ENCODE measurements at places on chromosomes 13 and 19. TPM values are rescaled to one million over a fixed set of nuclear protein-coding genes. Genes with fewer than 3 reads are reported as not detected.

- DNase-seq = no peak
These were observed 19.1 kb downstream of the ZNF264 start for GRCh38 chr19:57210381-57210780.

DNA sequence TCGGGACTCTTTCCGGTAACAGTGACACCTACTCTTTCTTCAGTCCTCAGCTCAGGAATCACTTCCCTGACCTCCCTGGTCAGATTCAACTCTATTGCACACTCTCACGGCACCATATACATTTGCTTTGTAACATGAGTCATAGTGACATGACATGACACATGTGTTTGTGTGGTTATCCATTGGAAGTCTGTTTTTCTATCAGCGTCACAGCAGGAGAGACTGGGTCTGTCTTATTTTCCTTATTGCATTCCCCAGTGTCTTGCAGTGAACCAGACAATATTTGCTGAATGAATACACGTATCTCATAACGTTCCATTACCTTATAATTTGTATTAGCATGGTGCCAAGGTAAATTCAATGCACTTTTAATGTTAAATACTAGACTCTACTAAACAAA, 102.0 kb downstream of the DCLK1 start:
- no peak for DNase-seq

- DNase-seq = no peak
These were observed 255.9 kb upstream of the STARD13 start for GRCh38 chr13:33541456-33541855.

- DNase-seq = no peak
These were observed 16.0 kb downstream of the MYO1F start for GRCh38 chr19:8561075-8561764.

GRCh38 chr13:50277127-50277526, 261.9 kb downstream of the KCNRG start:
- DNase-seq = no peak

DNA sequence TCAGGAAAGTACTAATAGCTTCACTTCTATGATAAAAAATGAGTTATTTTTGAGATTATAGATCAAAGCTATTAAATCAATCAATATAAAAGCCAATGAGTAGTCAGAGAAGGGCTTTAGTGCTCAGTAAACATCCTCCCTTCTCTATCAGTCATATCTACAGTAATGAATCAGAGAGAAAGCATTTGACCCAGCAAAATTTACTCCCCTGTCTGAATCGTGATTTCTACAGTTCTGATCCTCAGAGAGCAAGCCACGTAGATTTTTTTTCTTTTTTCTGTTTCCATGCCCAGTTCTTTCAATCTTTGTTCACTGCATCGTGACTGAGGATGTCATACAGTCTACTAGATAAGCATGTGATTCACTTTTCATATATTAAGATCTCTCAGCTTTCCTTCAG, 16.2 kb upstream of the MBNL2 start:
- DNase-seq = no peak

LCP1 gene
- total RNA-seq = 179 TPM

NBEA gene
- total RNA-seq = 4.6 TPM

CEACAM4 gene
- total RNA-seq = 12.7 TPM

CHERP gene
- 13.2 TPM for total RNA-seq

Measured in hematopoietic multipotent progenitor cell (in vitro differentiated cells).